ENCODE measurements at places on chromosomes 3 and 15. TPM values are rescaled to one million over a fixed set of nuclear protein-coding genes. Genes with fewer than 3 reads are reported as not detected.

GRCh38 chr3:16309558-16309957 is 44.5 kb downstream of the OXNAD1 start:
- peak; percentile 14 for DNase-seq

GRCh38 chr3:40109641-40110490 is 199.6 kb upstream of the EIF1B start:
- no peak for DNase-seq

The LMCD1 gene
- 5.5 TPM for total RNA-seq

GRCh38 chr3:159032311-159032710 is 230.5 kb downstream of the MFSD1 start:
- no peak for DNase-seq

DNA sequence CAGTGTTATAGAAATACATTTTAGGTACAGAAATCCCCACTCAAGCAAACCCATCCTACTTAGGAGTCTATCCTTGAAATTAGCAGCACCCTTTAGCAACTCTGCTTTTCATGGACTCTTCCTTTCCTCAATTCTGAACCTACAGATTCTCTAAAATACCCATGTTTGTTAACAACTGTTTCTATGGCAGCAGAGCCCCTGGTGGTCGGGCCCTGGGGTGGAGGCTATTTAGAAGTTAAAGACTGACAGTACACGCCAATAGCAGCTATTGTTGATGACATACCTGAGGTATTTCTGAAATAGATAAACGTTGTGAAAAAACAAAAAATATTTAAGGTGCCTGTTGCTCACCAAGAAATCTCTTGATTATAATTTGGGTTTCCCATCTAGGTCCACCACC is 23.4 kb upstream of the NRG4 start:
- DNase-seq = no peak

DNA sequence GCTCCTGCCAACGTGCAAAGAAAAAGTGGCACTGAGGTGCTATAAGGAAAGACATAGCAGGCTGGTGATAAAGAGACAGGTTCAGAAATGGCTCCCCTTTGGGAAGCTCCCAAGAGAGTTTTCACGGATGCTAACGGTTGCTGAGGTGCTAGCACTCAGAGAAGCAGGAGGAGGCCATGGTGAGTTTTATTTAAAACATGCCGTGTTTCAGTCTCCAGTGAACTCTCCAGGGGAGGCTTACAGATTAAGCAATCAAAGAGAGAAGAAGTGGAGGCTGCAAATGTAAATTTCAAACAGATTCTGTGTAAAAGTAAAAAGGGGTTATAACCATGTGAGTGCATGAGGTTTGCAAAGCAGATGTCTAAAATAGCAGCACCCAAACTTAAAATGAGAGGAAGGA is 346.2 kb downstream of the NTRK3 start:
- DNase-seq = no peak

The APBA2 gene
- 0.77 TPM for total RNA-seq

- DNase-seq = no peak
These were observed 14.2 kb downstream of the CRBN start for GRCh38 chr3:3165241-3165640.

GRCh38 chr15:41438206-41438605 is 21.3 kb downstream of the RTF1 start:
- no peak for DNase-seq

GRCh38 chr3:151436675-151437446 is 24.0 kb downstream of the IGSF10 start:
- DNase-seq = no peak

GRCh38 chr3:158845765-158846350 is 44.0 kb downstream of the MFSD1 start:
- peak; percentile 27 for DNase-seq

- no peak for DNase-seq
These were observed 17.8 kb upstream of the AKAP13 start for GRCh38 chr15:85362436-85363081.

DNA sequence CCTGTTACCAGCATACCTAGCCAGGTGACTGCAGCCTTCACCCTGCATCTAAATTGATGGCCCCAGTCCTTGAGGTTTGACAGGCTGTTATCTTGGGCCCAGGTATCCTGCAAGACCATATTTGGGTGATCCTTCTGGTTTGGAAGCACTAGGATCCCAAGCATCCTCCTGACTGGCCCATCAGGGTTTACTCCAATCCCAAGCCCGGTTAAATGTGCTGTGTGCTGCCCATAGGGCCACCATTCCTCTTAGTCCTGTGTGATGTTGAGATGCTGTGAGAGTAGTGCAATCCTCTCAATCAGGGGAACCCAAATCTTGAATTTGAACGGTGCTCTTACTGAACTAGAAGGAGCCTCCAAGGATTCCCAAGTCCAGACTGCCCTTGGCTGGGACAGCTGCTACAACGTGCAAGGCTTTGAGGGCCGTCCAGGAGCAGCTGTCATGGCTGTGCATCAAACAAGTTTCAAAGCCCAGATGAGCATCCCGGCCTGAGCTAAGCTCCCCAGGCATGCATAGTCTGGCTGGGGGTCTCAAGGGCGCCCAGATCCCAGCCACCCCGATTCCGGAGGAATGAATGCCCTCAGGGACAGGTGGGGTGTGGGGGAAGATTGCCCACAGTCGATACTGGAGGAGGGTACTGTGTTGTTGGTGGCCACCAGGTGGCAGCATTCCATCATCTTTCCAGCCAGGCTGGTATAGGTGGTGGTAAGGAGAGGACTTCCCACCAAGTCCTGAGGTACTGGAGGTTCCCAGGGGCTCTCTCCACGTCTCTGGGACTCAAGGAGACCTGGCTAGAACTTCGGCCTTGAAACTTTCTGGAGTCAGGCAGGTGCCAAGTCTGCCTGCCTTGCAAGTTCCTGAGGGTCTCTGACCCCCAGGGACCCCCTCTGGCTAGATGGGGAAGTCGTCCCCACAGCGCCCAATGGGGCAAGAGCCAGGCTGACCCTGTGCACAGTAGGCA is 32.6 kb downstream of the RBM5 start:
- DNase-seq = peak; percentile 80

- peak; percentile 32 for DNase-seq
These were observed 120.9 kb downstream of the ERC2 start for GRCh38 chr3:56347219-56347871.

DNA sequence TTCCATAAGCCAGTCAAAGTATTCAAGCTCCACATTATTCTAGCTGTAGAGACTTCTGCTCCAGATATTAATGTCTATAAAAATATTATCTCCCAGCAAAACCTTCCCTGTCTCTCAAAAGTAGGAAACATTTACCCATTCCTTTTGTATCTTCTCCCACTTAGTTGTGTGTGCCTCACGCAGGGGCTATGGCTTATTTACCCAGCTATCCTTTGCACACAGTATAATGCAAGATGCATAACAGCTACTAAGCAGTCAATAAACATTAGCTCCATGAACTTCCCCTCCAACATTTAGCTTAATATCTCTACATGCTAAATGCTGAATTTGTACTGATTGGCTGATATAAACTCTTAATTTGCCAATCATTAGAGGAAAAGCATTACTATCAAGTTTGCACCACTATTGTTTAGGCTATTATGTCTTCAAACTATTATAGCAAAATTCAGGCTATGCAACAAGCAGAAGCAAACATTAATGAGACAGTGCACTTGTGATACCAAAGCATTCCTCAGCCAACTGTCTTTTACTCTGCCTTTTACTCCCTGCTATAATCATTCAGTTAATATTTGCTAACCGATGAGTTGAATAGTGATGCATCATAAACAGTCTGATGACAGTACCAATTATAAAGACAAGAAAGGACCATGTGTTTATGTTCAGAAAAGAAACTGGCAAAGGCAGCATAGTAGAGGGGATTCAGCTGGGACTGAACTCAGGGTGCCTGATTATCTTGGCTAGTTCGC is 81.2 kb downstream of the PLCH1 start:
- DNase-seq = no peak

DNA sequence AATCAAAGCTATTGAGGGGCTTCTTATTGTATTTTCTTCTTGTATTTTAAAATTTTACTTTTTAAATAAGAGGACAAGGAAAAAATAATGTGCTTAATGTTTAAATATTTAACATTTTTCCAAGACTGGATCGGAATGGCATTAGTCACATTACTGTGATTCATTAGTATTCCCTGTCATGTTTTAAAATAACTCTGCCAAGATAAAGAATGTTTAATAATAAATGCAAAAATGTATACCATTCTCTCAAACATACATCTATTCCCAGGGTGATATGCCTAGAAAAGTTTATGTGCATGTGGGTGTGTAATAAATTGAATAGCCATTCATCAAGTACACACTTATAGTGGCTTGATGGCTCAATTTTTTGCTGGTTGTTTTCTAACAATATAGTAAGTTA is 936.1 kb downstream of the PLOD2 start:
- no peak for DNase-seq

The PLIN1 gene
- 0.90 TPM for total RNA-seq

DNA sequence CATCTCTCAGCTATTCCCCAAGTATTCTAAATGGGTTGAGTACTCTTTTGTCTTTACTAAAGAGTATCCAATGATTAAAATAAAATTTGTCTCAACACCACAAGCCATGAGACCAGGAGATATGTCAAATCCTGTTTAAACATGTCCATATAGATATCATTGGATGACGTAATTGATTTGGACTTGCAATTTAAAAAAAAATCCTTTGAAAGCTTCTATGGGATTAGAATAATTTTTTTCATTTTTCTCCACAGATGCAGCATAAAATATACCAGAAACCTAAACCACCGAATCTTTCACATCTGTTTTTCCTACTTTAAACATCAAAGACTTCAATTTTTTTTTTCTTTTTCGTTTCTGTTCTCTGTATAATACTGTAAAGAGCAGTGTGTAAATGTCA is 1022.3 kb downstream of the EPHA3 start:
- no peak for DNase-seq

GRCh38 chr3:36149447-36149865 is 230.8 kb upstream of the STAC start:
- DNase-seq = no peak

GRCh38 chr15:51374131-51374530 is 32.7 kb downstream of the GLDN start:
- DNase-seq = no peak

GRCh38 chr3:141454906-141455602 is 31.8 kb upstream of the RASA2 start:
- DNase-seq = no peak

DNA sequence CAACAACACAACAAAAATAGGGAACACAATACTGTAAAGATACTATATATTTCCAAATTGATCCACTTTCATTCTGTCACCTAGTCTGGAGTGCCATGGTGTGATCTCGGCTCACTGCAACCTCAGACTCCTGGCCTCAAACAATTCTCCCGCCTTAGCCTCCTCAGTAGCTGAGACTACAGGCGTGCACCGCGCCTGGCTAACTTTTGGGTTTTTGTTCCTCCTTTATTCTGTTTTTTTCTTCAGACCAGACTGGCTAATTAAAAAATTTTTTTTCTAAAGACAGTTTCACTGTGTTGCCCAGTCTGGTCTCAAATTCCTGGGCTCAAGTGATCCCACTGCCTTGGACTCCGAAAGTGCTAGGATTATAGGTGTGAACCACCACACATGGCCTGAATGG is 5.3 kb downstream of the BCL2L10 start:
- no peak for DNase-seq

DNA sequence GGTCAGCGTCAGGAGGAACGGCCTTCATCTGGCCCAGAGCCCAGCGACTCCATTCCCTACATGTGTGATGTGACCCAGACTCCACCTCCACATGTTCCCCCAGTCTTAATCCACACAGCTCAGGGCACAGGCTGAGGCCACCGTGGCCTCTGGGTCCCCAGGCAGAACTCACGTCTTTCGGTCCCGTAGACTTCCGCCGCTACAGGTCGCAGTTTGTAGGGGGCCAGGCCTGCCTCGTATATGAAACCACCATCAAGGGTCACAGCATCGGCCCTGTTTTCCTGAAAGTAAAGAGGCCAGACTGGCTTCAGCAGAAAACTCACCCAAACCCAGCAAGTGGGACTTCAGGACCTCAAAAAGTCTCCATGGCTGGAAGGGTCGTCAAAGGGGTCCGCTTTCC is 8.6 kb downstream of the LTF start:
- DNase-seq = no peak

The ALPK3 gene
- 0.74 TPM for total RNA-seq

The CACNA2D2 gene
- 3.3 TPM for total RNA-seq

GRCh38 chr15:66186049-66186825 is 67.3 kb downstream of the MEGF11 start:
- DNase-seq = no peak

GRCh38 chr3:110504901-110505300 is 566.7 kb upstream of the NECTIN3 start:
- DNase-seq = no peak

The KIF7 gene
- 1.2 TPM for total RNA-seq

DNA sequence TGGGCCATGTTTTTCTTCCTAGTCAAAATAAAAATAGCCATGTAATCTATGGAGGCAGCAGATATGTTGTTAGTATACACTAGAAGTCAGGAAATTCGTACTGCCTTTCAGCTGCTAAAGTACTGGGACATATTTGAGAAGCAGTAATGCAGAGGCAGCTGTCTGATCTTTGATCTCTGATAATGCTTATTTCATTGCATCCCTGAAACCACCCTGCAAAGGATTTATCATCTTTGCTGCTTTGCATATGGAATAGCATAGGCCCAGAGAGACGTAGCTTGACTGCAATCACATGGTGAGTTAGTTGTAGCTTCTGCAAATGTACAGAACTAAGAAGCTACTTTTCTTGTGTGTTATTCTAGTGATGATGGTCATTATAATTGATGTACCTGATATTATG is 52.4 kb downstream of the RBM6 start:
- no peak for DNase-seq

The CKMT1B gene
- 216 TPM for total RNA-seq

DNA sequence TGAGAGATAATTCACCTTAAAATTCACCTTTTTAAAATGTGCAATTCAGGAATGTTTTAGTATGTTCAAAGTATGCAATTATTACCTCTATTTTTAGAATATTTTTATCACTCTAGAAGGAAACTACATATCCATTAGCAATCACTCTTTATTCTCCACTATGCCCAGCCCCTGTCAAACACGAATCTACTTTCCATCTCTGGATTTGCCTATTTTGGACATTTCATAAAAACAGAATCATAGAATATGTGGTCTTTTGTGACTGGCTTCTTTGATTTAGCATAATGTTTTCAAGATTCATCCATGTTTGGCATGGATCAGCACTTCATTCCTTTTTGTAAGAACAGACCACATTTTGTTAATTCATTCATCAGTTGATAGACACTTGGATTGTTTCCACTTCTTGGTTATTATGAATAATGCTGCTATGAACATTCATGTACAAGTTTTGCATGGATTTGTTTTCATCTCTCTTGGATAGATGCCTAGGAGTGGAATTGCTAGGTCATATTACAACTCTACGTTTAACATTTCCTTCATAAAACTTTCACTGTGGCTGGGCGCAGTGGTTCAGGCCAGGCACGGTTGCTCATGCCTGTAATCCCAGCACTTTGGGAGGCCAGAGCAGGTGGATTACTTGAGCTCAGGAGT is 12.7 kb downstream of the HMCES start:
- DNase-seq = no peak

- DNase-seq = no peak
These were observed 1.9 kb downstream of the CHD2 start for GRCh38 chr15:92901995-92902394.

The CXCR6 gene
- total RNA-seq = 1.0 TPM

The SIDT1 gene
- 35.9 TPM for total RNA-seq
